ENCODE measurements at places on chromosomes 7 and 10. TPM values are rescaled to one million over a fixed set of nuclear protein-coding genes. Genes with fewer than 3 reads are reported as not detected.

ACTL6B gene
- total RNA-seq, result not detected

FAM25C gene
- total RNA-seq, result not detected

SYT15B gene
- total RNA-seq, result 8.2 TPM

SH2D4B gene
- total RNA-seq, result not detected

OR13A1 gene
- not detected for total RNA-seq

AKR1B15 gene
- total RNA-seq, result not detected

CROT gene
- 4.4 TPM for total RNA-seq

ELMO1 gene
- 4.6 TPM for total RNA-seq

FFAR4 gene
- total RNA-seq, result not detected

EGR2 gene
- total RNA-seq, result 5.1 TPM

NRAP gene
- total RNA-seq, result not detected

ZNF804B gene
- total RNA-seq, result not detected

XRCC2 gene
- total RNA-seq, result 0.09 TPM

C7orf57 gene
- total RNA-seq, result not detected

CALML3 gene
- not detected for total RNA-seq

All from pericardium fibroblast (primary cell).